ENCODE measurements at places on chromosomes 3 and 15. TPM values are rescaled to one million over a fixed set of nuclear protein-coding genes. Genes with fewer than 3 reads are reported as not detected.
A peak's percentile ranks its signal among the peaks of the same experiment; 100 is the strongest.

MYZAP gene
- total RNA-seq: 0.68 TPM

DNA sequence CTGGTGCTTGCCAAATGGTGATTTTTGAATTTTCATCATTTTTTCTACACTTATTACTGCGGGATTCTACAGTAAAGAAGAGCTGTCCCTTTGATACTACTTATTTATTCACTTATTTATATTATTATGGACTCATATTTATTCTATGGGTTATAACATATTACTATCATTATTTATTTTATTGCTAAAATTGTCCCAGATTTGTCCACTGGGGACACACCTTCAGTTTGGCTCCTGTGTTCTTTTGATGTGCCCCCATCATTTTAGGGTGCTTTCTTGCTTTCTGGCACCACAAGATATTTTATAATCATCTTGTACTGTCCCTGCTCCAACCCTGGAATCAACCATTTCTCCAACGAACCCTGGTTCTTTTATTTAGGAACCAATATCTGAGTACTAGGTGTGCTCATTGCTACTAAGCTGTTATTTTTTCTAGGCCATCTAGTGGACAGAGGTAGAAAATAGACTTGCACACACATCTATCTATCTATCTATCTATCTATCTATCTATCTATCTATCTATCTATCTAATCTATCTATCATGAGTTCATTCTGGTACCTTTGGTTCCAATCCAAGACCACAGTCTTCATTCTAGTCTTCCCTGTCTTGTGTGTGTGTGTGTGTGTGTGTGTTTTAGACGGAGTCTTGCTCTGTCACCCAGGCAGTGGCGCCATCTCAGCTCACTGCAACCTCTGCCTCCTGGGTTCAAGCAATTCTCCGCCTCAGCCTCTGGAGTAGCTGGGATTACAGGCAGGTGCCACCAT lies 16.0 kb downstream of the SLC22A14 start:
- no peaks in the 10 kb centered on the region for H3K4me1 ChIP-seq
- no peak overlapping the region for H3K27ac ChIP-seq
- no peaks in the 10 kb centered on the region for H3K27me3 ChIP-seq
- DNase-seq: no peak
- no peaks in the 10 kb centered on the region for H3K36me3 ChIP-seq

DNA sequence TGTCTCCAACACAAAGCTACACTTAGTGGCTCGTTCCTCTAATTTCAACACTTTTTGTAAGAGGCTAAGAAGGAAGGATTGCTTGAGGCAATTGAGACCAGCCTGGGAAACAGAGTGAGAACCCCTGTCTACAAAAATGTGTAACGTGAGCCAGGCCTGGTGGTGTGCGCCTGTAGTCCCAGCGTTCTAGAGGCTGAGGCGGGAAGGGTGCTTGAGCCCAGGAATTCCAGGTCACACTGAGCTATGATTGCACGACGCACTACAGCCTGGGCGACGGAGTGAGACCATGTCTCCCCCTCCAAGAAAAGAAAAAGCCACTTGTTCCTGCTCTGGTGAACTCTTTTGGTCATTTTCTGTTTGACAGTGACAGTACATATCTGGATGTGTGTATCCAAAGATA lies 127.9 kb downstream of the GABRB3 start:
- H3K36me3 ChIP-seq: peaks cover 22% of the 10 kb centered on the region
- no peak overlapping the region for H3K27ac ChIP-seq
- DNase-seq: no peak
- H3K27me3 ChIP-seq: no peaks in the 10 kb centered on the region

- H3K27me3 ChIP-seq: no peaks in the 10 kb centered on the region
- H3K4me1 ChIP-seq: peaks cover 14% of the 10 kb centered on the region
These were observed 33.6 kb downstream of the HMG20A start for GRCh38 chr15:77454265-77454664.

C2CD4B gene
- total RNA-seq: 0.96 TPM

GRCh38 chr3:69998759-69999139 lies 784 bp upstream of the SAMMSON start:
- no peak overlapping the region for H3K4me3 ChIP-seq
- no peaks in the 10 kb centered on the region for H3K36me3 ChIP-seq
- H3K4me1 ChIP-seq: peaks cover 34% of the 10 kb centered on the region
- no peaks in the 10 kb centered on the region for H3K27me3 ChIP-seq
- peak overlapping the region; percentile 71 for H3K27ac ChIP-seq
- no peak for DNase-seq
